T-helper 2 cell treated with Interferon-gamma antibody and Interleukin-4, amounts not matched to agents 5 μg/mL and 100 μg/mL, for 36 hours (primary cell): ENCODE measurements at places on chromosomes 6 and 20.
A peak's percentile ranks its signal among the peaks of the same experiment; 100 is the strongest.

GRCh38 chr20:64041040-64041780, 5.2 kb downstream of the C20orf204 start:
- no peak for DNase-seq
- peak overlapping the region; percentile 79 for H3K4me3 ChIP-seq
- peaks cover 8% of the 10 kb centered on the region for H3K27me3 ChIP-seq
- H3K27ac ChIP-seq, result peak overlapping the region; percentile 63
- peaks cover 36% of the 10 kb centered on the region for H3K4me1 ChIP-seq

GRCh38 chr6:866316-866715, 173.4 kb upstream of the EXOC2 start:
- H3K4me3 ChIP-seq, result no peak overlapping the region
- peaks cover 5% of the 10 kb centered on the region for H3K27me3 ChIP-seq
- H3K27ac ChIP-seq, result no peak overlapping the region
- H3K36me3 ChIP-seq, result no peaks in the 10 kb centered on the region

DNA sequence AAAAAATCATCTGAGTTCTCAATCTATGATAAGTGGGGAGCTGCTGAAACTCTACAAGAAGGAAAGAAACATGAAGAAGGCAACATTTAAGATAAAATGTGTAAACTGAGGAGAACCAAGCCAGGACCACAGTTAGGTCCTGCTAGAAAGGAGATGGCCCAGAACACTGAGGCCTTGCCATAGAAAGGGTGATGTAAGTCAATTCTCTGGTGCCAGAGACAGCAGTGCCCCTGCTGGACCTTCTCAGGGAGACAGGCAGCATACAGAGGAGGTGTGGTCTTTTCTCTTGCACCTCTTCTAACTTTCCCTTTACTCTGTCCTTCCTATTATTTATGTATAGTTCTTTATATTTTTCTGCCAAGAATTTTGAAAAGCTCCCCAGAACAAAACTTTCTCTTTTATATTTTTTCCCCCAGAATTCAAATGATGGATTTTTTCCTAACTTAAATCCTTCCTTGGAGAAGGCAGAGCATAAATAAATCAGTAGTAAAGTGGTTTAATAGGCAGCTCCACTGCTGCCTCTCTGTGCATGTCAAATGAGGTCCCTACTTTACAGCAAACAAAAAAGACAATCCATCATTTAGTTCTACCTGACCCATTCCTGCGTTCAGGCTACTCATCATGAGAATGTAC, 9.0 kb downstream of the UQCC2 start:
- H3K36me3 ChIP-seq, result peaks cover 24% of the 10 kb centered on the region
- DNase-seq, result no peak
- no peak overlapping the region for H3K4me3 ChIP-seq
- peak overlapping the region; percentile 15 for H3K27ac ChIP-seq

DNA sequence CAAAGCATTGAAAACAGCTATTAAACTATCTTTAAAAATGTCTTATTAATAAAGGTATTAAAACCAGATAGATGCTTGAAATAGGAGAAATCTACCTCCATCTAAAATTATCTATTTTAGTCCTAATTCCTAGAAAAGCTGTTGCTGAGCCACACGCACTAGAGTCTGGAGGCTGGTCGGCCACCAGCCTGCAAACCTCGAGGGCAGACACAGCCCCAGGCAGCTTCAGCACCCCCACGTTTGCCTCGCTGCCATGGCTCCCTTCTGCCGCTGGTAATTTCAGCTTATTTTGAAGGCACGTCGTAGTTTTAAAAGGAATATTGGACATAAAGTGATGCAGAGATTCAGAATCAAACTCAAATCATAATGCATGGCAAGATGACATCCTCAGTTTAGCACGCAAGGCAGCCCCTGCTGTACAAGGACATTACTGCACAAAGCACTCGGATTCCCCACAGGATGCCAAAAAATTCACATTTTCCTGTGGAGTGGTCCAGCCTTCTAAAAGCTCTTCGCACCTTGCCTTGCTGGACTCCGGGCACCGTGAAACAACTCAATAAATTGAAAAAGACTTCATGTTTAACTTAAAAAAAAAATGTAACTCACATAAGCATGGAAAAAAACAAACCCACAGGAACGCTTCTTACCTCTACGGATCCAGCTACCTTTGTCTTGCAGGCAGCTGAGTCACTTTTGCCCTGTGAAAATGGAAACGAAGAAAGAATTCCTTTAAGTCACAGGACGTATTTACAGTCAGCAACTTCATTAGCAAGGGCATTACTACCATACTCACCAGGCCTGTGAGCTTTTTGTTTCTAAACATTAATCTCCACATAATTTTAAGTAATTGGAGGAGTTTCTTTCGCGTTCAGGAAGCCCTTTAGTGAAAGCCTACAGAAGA, 143.4 kb upstream of the RPS6KA2 start:
- H3K27ac ChIP-seq, result no peak overlapping the region
- no peak for DNase-seq
- no peak overlapping the region for H3K4me3 ChIP-seq
- peaks cover 7% of the 10 kb centered on the region for H3K4me1 ChIP-seq
- H3K27me3 ChIP-seq, result peaks cover 21% of the 10 kb centered on the region

DNA sequence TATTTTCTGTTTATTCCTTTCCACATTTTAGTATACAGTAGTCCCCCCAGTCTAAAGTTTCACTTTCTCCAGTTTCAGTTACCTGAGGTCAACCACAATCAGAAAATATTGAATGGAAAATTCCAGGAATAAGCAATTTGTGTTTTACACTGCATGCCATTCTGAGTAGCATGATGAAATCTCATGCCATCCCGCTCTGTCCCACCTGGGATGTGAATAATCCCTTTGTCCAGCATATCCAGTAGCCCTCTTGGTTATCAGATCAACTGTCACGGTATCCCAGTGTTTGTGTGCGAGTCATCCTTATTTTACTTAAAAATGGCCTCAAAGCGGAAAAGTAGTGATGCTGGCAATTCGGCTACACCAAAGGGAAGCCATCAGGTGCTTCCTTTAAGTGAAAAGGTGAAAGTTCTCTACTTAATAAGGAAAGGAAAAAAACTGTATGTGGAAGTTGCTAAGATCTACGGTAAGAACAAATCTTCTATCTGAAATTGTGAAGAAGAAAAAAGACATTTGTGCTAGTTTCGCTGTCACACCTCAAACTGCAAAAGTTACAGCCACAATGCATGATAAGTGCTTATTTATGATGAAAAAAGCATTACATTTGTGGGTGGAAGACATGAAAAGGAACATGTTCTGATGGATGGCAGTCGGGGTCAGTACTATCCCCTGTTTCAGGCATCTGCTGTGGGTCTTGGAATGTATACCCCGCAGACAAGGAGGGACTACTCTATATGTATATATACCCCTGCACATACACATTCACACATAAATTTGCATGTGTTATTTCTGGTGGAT, 11.3 kb downstream of the NOX3 start:
- no peak overlapping the region for H3K4me3 ChIP-seq
- no peaks in the 10 kb centered on the region for H3K27me3 ChIP-seq
- H3K4me1 ChIP-seq, result peaks cover 15% of the 10 kb centered on the region
- DNase-seq, result no peak

DNA sequence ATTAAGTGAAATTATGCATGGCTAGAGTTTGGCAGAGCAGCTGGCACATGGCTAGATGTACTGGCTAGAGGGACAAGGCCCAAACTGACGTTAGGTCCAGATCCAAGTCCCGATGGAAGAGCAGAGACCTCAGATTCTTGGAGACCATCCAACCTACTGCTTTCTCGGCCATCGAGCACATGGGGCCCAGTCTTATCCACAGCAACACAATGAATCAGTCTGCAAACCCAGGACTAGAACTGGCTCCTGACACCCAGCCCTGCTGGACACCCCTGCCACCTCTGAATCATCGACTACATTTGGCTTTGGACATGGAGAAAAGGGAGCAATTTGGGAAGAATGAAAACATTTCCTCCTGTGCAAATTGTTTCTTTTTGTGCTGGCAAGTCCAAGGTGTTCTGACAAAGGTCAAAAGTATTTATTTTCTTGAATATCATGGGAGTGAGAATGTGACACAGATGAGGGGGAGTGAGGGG, 23.9 kb upstream of the YWHAB start:
- H3K27me3 ChIP-seq, result peaks cover 5% of the 10 kb centered on the region
- H3K4me3 ChIP-seq, result no peak overlapping the region
- no peak for DNase-seq
- no peaks in the 10 kb centered on the region for H3K36me3 ChIP-seq

DNA sequence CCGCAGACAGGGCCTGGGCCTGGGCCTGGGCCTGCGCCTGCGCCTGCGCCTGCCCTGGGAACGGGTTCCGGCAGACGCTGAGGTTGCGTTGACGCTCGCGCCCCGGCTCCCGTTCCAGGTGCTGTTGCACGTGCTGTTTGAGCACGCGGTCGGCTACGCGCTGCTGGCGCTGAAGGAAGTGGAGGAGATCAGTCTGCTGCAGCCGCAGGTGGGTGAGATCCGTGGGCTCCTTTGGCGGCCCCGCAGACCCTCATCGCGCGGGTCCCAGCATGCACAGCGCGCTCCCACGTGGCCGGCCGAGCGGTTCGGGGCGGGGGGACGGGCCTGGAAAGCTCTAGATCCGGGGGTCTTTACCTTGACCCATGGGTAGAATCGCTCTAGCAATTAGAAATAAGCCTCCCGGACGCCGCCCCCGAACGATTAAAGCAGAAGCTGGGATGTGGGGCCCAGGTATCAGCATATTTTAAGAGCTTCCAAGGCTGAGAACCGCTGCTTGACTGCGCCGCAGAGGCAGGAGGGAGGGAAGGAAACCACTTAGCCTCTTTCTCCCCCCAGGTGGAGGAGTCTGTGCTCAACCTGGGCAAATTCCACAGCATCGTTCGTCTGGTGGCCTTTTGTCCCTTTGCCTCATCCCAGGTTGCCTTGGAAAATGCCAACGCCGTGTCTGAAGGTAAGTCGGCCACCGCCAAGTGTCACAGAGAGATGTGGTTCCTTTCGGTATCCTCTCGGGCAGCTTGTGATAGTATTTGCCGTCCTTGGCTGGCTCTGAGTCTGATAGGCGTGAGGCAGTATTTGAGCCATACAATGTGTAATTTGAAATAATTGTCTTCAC, 508 bp downstream of the NOP56 start:
- no peak for DNase-seq
- peak overlapping the region; percentile 82 for H3K27ac ChIP-seq
- H3K36me3 ChIP-seq, result peaks cover 50% of the 10 kb centered on the region
- H3K4me3 ChIP-seq, result peak overlapping the region; percentile 93

GRCh38 chr6:115221198-115221597, 839.5 kb downstream of the FRK start:
- no peaks in the 10 kb centered on the region for H3K36me3 ChIP-seq
- H3K4me1 ChIP-seq, result no peaks in the 10 kb centered on the region
- H3K4me3 ChIP-seq, result no peak overlapping the region
- no peaks in the 10 kb centered on the region for H3K27me3 ChIP-seq
- no peak overlapping the region for H3K27ac ChIP-seq

DNA sequence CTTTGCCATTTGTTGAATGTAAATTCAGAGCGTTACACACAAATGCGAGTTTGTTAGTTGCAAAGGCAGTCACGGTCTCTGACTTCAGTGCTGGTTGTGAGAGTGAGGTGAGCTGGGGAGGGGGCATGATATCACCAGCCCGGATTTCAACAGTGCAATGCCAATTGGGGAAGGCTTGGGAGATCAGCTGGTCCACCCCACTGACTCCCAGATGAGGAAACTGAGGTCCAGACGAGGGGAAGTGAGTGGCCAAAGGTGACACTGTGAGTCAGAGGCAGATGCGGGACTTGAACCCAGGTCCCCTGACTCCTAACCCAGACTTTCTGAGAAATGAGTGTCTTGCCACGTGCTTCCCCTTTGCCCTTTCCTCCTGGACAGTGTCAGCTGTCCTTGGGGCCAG, 62.1 kb downstream of the CEBPB start:
- H3K4me1 ChIP-seq, result no peaks in the 10 kb centered on the region
- H3K36me3 ChIP-seq, result no peaks in the 10 kb centered on the region
- no peak overlapping the region for H3K27ac ChIP-seq
- H3K27me3 ChIP-seq, result peaks cover 2% of the 10 kb centered on the region

DNA sequence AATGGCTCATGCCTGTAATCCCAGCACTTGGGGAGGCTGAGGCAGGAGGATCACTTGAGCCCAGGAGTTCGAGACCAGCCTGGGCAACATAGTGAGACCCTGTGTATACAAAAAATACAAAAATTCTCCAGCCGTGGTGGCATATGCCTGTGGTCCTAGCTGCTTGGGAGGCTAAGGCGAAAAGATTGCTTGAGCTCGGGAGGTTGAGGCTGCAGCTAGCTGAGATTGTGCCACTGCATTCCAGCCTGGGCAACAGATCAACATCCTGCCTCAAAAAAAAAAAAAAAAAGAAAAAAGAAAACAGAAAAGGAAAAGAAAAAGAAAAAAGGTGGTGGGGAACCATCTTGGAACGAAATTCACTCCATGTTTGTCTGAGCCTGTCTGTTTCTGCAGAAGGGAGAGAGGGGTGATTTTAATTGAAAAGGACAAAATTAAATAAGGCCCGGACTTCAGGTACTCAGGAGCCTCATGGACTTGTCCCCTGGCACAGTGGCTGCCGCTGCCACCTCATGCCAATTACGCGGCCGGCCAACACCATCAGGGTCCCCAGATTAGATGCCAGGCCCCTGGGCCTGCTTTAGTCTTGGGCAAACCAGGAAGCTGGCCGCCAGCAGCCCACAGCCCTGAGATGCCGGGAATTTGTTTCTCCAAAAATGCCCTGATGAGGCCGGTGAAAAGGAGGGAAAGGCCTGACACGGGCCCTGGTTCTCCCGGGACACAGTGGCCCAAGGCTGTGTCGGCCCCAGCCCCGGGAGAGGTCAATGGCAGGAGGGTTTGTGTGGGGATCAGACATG, 37.8 kb upstream of the STX16 start:
- H3K4me1 ChIP-seq, result no peaks in the 10 kb centered on the region
- no peaks in the 10 kb centered on the region for H3K36me3 ChIP-seq
- no peak overlapping the region for H3K27ac ChIP-seq
- H3K4me3 ChIP-seq, result no peak overlapping the region
- H3K27me3 ChIP-seq, result no peaks in the 10 kb centered on the region

DNA sequence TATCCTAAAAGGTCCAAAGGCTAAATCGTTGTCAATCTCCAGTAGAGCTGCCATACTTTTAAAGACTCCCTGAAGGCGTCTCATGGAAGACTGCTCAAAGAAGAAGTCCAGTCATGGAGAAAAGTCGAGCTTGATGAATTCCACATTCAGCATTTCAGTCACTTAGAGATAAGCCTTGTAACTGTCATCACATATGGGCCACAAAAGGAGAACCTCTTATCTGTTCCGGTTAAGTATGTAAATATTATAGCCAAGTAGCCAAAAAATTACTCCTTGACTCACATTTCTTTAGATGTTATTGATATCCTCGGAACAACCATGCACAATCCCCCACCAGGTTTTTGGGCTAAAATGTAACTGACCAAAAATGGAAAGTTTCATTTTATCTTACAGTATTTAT, 9.8 kb upstream of the CNKSR3 start:
- DNase-seq, result no peak
- H3K4me1 ChIP-seq, result no peaks in the 10 kb centered on the region
- H3K36me3 ChIP-seq, result no peaks in the 10 kb centered on the region
- no peak overlapping the region for H3K4me3 ChIP-seq
- peaks cover 3% of the 10 kb centered on the region for H3K27me3 ChIP-seq

DNA sequence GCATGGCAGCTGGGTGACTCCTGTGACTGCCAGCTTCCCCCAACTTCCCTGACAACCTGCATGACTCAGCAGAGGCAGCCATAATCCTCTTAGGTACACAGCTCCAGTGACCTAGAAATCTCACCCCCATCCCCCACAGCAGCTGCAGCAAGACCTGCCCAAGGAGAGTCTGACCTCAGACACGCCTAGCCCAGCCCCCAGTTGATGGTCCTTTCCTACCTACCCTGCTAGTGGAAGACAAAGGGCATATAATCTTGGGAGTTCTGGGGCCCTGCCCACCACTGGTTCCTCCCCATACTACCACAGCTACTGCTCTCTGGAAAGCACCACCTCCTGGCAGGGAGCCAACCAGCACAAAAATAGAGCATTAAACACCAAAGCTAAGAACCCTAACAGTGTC, 90.2 kb downstream of the F13A1 start:
- no peaks in the 10 kb centered on the region for H3K4me1 ChIP-seq
- peaks cover 14% of the 10 kb centered on the region for H3K27me3 ChIP-seq
- DNase-seq, result no peak
- no peaks in the 10 kb centered on the region for H3K36me3 ChIP-seq
- no peak overlapping the region for H3K4me3 ChIP-seq
- no peak overlapping the region for H3K27ac ChIP-seq
